Stimulated activated CD8-positive, alpha-beta memory T cell treated with anti-CD3 and anti-CD28 coated beads, Interleukin-7, amount 100 ng/mL, for 1 hour (primary cell): ENCODE measurements at places on chromosomes 12 and 14.

DNA sequence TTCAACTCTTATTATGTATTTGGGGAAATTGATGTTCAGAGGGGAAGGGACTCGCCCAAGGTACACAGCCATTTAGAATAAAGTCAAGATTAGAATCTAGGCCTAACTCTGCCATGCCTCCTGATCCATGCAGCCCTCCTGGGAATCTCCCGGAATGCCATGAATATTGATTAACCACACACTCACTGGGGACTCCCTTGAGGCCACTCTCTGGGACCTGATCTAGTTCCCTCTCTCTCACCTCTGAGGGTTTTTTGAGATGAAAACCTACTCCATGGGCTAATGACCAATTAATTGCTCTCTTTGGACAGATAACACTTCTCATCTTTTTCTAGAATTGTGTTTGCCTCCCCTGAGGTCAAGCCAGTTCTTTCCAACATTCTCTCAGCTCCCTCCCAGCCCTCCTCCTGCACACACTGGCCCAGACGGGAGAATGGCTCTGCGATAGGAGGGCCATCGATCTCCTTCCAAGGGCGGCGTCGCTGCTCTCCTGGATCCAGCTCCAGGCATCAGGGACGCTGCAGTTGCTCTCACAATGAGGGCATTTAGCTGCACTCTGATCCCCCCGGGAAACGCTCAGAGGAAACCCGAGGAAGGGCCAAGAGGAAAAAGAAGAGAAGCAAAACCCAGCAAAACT lies 22.6 kb downstream of the WSCD2 start:
- DNase-seq = no peak

GRCh38 chr12:115273456-115273855 lies 589.5 kb upstream of the TBX3 start:
- DNase-seq = no peak

DNA sequence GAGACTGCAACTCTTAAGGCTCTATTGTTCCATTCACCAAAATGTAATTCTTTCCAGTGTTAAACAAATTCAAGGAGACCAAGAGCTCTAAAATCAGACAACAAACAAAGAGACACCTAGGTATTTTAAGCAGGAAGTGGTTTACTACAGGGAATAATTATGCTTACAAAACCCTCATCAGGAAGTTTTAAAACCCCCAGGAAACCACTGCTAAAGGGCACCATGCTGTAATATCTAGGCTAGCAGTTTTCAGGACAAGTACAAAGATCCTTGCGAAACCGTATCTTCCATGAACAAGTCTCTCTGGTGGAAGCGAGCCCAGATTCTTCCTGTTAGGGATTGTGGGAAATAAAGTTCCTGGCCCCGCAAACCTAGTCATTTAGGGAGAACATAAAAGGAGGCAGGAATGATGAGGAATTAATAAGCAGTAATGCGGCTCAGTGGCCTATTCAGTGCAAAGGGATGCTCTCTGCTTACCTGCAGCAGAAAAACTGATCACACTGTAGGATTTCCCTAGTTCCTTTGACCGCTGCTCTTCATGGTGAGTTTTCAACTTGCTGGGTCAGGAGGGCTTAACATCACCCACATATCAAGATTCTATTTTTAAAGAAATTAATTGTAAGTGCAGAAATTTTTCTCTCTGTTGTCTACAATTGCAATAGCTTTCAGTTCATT lies 42.8 kb downstream of the ACSM4 start:
- DNase-seq = no peak

DNA sequence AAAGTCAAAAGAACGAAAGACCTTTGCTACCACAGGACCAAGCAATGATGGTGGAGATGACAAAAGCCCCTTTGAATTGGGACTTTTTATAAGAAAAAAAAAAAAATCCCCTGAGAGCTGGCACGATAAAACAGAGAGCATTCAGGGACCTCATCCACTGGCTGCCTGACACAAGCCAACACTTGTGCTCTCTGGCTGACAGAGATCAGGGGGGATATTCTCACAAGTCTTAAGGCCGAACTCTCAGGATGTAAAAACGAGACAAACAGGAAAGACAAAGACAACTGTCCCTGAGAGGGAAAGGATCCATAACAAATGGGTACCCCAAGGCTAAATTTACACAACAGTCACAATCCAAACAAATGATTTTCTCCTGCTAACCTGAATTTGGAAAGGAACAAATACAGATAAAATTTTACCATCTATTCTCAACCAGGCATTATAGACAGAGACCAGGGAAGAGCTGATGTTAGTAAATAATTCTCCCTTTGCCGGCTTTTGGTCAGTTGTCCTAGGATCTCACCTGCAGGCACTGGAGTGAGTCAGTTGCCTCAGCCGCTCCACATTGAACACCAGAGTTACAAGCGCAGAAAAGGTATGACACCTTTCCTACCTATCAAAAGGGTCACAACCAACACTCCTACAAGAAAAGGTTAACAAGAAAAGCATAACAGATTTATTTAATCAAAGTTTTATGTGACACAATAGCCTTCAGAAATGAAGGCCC lies 37.9 kb upstream of the GARIN6 start:
- no peak for DNase-seq

DNA sequence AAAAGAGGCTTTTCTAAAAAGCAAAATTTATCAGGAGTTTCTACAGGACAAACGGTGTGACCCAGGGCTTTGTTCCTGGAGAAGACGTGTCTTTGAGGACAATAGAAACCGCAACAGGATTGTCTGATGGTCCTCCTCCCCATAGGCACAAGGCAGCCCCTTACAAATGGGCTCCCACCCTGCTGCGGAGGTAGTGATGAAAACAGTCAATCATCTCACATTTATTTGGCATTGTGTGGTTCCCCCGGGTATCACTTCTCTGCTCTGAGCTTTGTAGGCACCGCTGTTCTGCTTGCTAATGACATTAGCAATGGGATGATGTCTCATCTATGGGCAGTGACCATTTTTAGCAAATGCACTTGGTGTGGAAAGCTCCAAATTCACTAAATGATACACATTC lies 155.5 kb upstream of the TMPO start:
- no peak for DNase-seq

DNA sequence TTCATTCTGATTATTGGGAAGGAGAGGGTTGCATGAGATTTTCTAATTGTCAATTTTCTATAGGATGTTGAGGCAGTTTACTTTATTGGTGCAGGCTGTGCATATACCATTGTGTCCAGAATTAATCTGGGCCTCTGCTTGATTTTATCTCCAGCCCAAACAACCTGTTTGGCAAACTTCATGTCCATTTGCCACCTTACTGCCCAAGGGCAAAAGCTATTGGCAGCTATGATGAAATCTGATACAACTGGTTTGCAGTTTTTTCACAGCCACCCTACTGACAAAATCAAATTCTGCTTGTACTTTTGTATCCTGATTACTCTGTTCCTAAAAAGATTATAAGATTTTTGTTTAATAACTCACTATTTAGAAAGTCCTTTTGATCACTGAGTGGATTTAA lies 789.2 kb upstream of the FBXO33 start:
- DNase-seq = no peak

GRCh38 chr12:21962236-21962635 lies 21.0 kb upstream of the ABCC9 start:
- DNase-seq = no peak

- no peak for DNase-seq
Measured at GRCh38 chr14:58428118-58428683, 682 bp downstream of the KIAA0586 start.

GRCh38 chr12:105348561-105348960 lies 18.1 kb downstream of the C12orf75 start:
- no peak for DNase-seq

GRCh38 chr12:47903151-47903611 lies 1.6 kb downstream of the VDR start:
- DNase-seq = no peak

- DNase-seq = no peak
Measured at GRCh38 chr12:90102957-90103652, 394.5 kb upstream of the ATP2B1 start.

DNA sequence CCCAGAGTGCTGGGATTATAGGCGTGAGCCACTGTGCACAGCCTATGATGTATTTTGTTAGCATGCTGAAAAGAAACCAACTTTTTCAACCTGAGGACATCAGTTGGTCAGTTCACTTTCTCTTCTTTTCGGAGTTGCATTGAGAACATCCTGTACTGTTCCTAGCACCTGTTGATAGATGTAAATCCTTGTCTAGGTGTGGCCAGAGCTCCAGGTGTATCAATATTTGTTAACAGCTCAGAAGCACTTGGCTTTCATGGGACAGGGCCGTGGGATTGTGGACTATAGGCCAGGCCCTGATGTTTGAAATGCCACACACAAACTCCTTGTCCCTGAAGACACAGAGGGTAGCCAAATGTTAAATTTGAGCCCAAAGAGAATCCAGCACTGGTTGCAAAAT lies 14.9 kb downstream of the HCAR2 start:
- no peak for DNase-seq

DNA sequence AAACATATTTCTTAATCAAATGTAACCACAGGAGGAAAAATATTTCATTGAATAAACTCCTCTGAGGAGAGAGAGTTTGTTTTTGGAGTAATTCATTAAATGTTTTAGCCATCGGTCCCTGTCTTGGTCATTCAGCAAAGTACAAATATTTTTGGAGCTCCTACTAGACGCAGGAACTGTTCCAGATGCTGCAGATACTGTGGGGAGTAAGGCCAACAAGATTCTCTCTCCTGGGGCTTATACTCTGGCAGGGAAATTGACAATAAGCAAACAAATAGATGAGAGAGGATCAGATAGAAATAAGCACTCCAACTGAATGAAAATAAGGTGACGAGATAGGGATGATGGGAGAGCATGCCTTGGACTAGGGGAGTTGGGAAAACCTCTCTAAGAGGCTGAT lies 264.1 kb downstream of the TTC8 start:
- DNase-seq = no peak
